ENCODE measurements at places on chromosomes 7 and 10. TPM values are rescaled to one million over a fixed set of nuclear protein-coding genes. Genes with fewer than 3 reads are reported as not detected.

The MEIG1 gene
- total RNA-seq: not detected

GRCh38 chr7:70614237-70615045 lies 517.5 kb upstream of the GALNT17 start:
- DNase-seq: peak; percentile 81

The SPDYE16 gene
- total RNA-seq: not detected

GRCh38 chr7:133857376-133858119 lies 269.6 kb upstream of the LRGUK start:
- no peak for DNase-seq

- no peak for DNase-seq
Observed at GRCh38 chr7:24323961-24324480, 40.0 kb downstream of the NPY start.

GRCh38 chr10:55233505-55233904 lies 432.5 kb upstream of the PCDH15 start:
- DNase-seq: no peak

DNA sequence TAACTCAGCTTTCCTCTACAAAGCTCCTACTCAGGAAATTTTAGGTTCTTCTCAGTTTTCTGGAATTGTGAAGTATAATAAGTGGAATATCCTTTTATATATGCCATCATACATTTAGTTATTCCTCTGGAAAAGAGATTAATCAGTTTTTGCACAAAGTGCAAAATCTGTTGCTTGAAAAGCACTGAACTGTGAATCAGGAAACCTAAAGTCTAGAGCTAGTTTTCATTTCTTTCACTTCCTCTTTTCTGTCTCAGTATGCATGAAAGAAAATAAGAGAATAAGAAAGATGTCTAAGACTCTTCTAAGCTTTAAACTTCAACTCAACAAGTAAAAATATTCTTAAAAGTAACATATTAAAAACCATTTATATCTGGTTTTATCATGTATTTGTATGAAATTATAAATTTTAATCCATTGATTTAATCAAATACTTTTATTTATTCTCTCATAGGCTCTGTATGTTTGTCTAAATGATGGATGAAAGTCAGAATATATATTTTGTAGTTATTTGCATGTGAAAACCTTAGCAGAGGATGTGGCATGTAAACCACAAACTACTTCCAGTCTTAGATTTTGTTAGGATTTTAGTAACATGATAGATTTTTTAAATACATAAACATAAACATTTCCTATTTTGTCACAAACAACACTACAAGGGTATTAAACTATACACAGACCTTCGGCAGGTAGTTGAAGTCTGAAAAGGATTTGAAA lies 1073.0 kb downstream of the XPNPEP1 start:
- no peak for DNase-seq

GRCh38 chr7:117008886-117009531 lies 55.7 kb downstream of the ST7 start:
- DNase-seq: peak; percentile 92

- peak; percentile 70 for DNase-seq
Observed at GRCh38 chr7:3722396-3722922, 421.4 kb downstream of the SDK1 start.

- DNase-seq: peak; percentile 33
Observed at GRCh38 chr10:19713800-19714525, 102.3 kb upstream of the PLXDC2 start.

DNA sequence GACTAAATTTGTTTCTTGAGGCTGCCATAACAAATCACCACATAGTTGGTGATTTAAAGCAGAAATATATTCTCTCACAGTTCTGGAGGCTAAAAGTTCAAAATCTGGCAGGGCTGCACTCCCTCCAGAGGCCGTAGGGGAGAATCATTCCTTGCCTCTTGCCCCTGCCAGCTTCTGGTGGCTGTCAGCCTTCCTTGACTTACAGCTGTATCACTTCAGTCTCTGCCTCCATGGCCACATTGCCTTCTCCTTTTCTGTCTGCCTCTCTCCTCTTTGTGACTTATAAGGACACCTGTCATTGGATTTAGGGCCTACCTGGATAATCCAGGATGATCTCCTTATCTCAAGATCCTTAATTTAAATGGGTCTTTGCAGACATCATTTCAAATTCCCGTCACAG lies 5.8 kb upstream of the LRRC4 start:
- DNase-seq: no peak

GRCh38 chr7:83614112-83614511 lies 34.8 kb downstream of the SEMA3E start:
- no peak for DNase-seq

DNA sequence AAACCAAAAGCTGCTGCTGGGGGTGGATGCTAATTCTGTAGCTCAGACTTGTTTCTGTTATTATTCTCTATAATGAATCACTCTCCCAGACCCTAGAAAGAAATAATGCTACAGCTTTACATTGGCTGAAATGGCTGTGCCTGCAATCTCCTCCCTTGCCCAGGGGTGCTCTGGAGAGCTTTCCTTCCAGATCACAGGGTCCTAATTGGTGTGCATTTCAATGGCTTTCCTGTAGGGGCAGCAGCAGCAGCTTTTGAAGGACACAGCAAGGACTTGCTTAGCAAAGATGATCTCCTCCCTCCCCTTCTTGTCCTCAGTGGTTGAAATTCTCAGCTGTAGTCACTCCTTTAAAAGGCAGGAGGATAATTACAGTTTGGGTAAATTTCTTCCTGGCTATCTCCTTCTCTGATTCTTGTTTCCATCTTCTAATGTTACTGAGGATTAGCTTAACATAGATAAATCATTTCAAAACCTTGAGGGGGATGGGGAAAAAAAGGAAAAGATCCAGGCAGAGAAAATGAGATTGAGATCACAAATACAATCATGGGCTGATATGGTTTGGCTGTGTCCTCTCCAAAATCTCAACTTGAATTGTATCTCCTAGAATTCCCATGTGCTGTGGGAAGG lies 120.2 kb upstream of the CTTNBP2 start:
- DNase-seq: peak; percentile 73

DNA sequence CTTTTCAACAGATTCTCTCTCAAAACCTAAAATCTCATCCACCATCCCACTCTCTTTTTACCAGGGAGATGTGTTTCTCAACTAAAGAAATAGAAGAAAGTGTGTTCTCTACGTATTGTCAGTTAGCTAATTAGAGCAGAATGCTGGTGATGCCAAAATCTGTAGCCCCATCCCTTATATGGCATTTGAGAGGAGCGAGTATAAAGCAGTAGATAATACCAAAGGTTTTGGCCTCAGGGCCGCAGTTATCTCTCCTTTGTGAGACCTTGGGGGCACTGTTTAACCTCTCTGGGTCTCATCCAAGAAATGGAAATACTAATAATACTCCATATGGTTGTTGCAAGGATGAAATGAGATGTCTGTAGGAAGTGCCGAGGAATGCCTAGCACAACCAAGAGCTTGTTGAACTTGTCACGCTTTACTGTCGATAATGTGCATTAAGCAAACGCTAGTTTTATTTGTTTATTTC lies 456 bp upstream of the DLD start:
- no peak for DNase-seq

- peak; percentile 62 for DNase-seq
Observed at GRCh38 chr10:34638406-34639054, 176.6 kb downstream of the PARD3 start.

DNA sequence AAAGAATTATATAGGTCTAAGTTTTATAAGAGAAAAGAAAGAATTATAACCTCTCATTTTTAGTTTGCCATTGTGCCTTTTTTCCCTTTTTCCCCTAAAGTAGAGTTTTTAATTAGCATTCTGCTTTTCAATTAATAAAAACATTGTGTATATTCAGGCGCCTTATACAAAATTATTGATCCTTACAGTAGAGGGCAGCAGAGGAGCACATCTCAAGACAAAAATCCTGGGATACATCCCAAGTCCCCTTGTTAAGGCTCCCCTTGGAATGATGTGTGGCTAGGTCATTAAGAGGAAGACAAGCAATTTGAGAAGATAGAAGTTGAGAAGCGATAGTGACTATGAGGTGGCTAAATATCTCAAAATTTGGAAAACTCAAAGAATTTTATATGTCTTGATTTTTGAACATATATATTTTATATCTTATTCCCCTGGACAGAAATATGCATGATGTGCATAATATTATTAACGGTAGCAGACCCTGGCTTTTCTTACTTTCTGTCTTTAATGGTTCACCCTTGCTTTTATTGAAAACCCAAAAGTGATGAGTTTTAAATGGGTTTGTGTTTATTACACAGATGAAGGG lies 19.1 kb upstream of the TPK1 start:
- DNase-seq: peak; percentile 43

The LEP gene
- not detected for total RNA-seq

The KCND2 gene
- total RNA-seq: not detected

- peak; percentile 22 for DNase-seq
Observed at GRCh38 chr10:17144757-17145156, 15.1 kb upstream of the CUBN start.

DNA sequence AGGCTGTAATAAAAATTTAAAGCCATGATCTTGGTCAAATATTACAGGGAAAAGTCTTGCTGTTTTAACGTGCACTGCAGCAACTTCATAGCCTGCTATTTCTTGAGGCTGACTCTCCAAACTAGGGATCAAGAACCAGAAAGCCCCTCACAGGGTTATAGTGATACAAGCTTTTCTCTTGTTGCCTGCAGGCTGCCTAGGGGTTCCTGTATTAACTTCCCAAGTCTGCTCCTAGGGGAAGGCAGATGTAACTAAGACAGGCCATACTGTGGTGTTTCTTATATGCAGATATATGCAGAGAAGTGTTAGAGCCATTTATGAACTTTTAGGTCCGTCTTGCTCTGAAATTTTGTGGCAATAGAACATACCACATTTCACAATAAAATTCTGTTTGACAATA lies 175.7 kb downstream of the FOXP2 start:
- DNase-seq: no peak

- no peak for DNase-seq
Observed at GRCh38 chr10:124447751-124448466, 1.9 kb downstream of the NKX1-2 start.

GRCh38 chr10:109914966-109915365 lies 8.3 kb downstream of the XPNPEP1 start:
- DNase-seq: peak; percentile 86

GRCh38 chr10:69010151-69010640 lies 21.6 kb downstream of the KIFBP start:
- DNase-seq: no peak

DNA sequence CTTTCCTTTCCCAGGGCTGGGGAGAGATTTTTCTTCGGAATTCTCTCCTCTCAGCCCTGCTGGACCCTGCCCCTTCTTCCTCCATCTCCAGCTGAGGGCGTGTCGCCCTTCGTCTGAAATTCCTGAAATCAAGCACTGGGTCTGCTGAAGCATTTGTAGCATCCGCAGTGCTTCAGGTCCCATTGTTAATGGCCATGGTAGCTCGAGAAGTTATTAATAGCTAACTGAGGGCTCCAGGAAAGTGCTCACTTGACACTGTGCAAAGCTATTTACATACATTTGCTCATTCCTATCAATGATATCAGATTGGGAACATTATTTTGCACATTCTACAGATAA lies 515 bp downstream of the FAM149B1 start:
- DNase-seq: no peak

DNA sequence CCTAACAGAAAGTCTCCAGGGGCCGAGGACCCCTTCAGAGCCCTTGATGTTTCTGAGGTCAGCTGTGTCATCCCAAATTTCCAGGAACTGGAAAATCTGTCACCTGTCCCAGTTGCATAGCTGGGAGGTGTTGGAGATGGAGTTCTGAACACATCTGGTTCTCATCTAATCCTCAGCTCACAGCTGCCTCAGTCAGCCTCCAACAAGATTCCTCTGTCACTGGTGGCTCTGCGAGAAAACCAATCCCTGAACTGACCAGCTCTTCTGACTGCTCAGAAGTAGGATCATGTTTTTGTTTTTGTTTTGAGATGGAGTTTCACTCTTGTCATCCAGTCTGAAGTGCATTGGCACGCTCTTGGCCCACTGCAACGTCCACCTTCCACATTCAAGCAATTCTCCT lies 37.6 kb upstream of the MYL10 start:
- no peak for DNase-seq

DNA sequence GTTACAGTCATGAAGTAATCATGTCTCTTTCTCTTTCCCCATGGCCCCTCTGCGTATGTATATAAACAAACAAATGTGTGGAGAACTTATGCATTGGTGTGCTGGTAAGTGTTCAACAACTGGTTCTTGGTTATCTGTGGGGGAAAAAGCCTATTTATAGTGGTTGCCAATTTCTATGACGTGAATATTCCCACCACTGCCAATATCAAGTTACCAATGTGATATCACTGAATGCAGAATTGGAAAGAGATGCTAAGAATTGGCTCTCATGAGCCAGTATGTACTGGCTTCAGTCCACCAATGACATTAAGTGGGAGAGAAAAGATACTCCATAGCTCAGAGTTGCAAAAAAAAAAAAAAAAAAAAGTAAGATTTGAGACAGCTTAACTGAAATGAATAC lies 399.7 kb downstream of the REEP3 start:
- DNase-seq: no peak

The RNF148 gene
- 0.18 TPM for total RNA-seq

- DNase-seq: peak; percentile 32
Observed at GRCh38 chr7:81150951-81151361, 232.1 kb upstream of the SEMA3C start.

GRCh38 chr10:31166606-31167005 lies 134.9 kb upstream of the ZNF438 start:
- DNase-seq: no peak

DNA sequence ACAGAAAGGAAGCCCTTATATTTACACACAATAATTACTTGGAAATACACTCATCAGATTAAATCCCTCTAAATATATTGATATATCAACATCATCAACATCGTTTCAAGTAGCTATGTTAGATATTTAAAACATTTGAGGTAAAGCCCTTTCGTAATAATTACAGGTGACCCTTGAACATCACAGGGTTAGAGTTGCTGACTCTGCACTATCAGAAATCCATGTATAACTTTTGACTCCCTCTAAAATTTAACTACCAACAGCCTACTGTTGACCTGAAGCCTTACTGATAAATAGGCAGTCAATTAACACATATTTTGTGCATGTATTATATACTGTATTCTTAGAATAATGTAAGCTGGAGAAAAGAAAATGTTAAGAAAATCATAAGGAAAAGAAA lies 34.6 kb upstream of the LRRN3 start:
- DNase-seq: no peak

The TAS2R3 gene
- total RNA-seq: not detected

DNA sequence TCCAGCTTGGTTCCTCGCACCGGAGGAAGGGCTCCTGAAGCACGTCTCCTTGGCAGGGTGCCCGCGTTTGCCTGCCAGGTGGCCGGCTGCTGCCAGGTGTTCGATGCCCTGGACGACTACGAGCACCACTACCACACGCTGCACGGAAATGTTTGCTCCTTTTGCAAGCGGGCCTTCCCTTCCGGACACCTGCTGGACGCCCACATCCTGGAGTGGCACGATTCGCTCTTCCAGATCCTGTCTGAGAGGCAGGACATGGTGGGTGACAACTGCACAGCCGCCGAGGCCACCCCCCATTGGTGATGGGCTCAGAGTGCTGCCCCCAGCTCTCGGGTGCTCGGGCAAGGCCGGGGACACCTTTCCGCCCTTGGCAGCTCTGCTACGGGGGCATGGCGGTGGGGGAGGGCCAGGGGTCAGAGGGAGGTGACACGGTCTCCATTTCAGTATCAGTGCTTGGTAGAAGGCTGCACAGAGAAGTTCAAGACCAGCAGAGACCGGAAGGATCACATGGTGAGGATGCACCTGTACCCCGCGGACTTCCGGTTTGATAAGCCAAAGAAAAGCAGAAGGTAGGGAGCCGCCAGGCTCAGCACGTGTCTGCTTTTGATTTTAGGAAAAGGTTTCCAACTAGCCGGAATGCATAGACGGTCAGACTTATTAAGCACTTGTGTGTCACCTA lies 1.1 kb downstream of the ZNF511 start:
- DNase-seq: no peak

Data from HT1080 (cell line).